Occipital lobe (tissue), 3 donors: ENCODE measurements at places on chromosomes 12 and 14.

- DNase-seq, result no peak
Observed at GRCh38 chr12:106149096-106149784, 10.5 kb upstream of the NUAK1 start.

DNA sequence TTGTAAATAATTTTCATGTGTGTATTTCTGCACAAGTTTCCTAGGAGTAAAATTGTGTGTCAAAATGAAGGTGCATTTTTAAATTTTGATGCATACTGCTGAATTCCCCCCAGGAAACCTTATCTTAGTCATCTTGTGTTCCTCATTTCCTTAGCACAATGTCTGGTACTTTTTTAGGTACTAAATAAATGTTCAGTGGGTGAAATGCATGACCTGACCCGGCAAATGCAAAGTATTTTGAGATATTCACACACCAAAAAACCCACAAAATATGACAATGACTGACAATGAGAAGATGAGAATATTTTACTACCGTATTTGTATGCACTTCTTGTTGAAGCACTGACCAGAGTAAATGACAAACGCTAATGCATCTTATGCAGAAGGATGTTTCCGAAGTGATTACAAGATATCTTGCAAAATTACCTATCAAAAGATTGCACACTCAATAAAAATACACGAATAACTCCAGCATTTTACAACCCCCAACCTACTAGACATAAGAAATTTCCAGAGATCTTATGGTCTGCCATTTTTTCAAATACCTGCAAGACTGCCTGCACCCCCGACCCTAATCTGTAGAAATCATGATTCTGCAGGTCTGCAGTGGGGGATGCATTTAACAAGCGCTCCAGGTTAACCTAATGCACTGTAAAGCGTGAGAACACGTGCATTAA, 895 bp upstream of the PRKAB1 start:
- no peak for DNase-seq

- no peak for DNase-seq
Observed at GRCh38 chr12:1369460-1369859, 224.9 kb downstream of the FBXL14 start.

DNA sequence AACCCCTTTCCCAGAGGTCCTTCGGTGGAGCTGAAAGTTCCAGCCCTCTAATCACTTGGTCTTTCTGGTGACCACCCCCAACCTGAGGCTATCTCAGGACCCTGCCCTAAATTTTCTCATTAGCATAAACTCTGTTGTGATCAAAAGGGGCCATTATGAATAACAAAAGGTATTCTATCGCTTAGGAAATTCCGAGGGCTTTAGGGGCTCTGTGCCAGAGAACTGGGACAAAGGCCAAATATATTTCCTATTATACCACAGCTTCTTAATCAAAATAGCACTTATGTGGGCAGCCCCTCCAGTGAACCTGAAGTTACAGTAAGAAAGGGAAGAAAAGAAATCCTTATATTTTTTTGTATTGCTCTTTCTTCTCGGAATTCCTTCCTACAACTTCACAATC, 125.3 kb upstream of the NPAS3 start:
- DNase-seq, result no peak

GRCh38 chr12:54502485-54502884, 4.9 kb downstream of the NCKAP1L start:
- no peak for DNase-seq
